ENCODE measurements at places on chromosomes 4 and X.

- peak; percentile 23 for DNase-seq
Observed at GRCh38 chr4:161252520-161253141, 911.2 kb downstream of the FSTL5 start.

- no peak for DNase-seq
Observed at GRCh38 chr4:152951348-152951747, 15.2 kb downstream of the FHDC1 start.

- no peak for DNase-seq
Observed at GRCh38 chr4:14695095-14695845, 307.0 kb upstream of the CPEB2 start.

- DNase-seq, result no peak
Observed at GRCh38 chrX:5068550-5068949, 1160.1 kb downstream of the NLGN4X start.

GRCh38 chr4:5747738-5748375, 36.9 kb downstream of the EVC start:
- peak; percentile 96 for DNase-seq

All from astrocyte of the hippocampus (primary cell).